Cortex of kidney (tissue), 1 donor: ENCODE measurements at places on chromosomes 2 and 18.

GRCh38 chr2:227812001-227812400 lies 1.6 kb upstream of the CCL20 start:
- DNase-seq, result no peak

- DNase-seq, result no peak
Measured at GRCh38 chr2:54575379-54575888, 119.3 kb downstream of the SPTBN1 start.

- no peak for DNase-seq
Measured at GRCh38 chr2:224957540-224958461, 84.5 kb downstream of the DOCK10 start.

DNA sequence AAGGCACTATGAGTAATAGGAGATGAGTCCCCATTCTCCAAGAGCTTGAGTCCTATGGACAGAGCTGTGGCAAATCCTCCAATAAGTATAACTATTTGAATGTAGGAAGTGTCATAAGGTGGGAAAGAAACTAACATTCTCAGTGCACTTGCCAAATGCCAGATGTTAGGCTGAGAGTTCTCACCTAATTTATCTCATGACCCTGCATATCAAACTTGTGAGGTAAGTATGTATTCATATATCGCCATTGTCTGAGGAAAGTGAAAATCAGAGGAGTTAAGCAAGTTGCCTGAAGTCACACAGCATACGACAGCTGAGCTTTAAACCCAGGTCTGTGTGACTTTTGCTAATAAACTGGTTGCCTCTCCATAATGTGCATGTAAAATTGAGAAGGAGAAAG lies 169.5 kb downstream of the TTC32 start:
- DNase-seq, result no peak
